NCI-H1105 treated with DMSO at 0.1 percent for 48 hours (cell line): ENCODE measurements at places on chromosomes 4 and X.

- peak; percentile 69 for DNase-seq
Observed at GRCh38 chr4:7352486-7352885, 82.2 kb downstream of the PSAPL1 start.

DNA sequence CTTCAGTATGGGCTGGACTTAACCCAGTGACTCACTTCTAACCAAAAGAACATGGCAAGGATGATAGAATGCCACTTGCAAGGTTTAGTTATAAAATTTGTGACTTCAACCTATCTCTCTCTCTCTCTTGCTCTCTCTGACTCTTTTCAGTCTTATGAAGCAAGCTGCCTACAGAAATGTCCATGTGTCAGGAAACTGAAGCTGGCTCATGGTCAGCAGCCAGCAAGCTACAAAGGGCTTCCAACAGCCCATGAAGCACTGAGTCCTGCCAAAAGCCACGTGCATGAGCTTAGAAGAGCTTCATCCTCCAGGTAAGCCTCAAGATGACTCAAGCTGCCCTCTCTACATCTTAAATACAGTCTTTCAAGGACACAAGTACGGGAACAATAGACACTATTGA, 100.3 kb downstream of the HS3ST1 start:
- no peak for DNase-seq

GRCh38 chrX:40171513-40172400, 74.0 kb upstream of the BCOR start:
- no peak for DNase-seq

DNA sequence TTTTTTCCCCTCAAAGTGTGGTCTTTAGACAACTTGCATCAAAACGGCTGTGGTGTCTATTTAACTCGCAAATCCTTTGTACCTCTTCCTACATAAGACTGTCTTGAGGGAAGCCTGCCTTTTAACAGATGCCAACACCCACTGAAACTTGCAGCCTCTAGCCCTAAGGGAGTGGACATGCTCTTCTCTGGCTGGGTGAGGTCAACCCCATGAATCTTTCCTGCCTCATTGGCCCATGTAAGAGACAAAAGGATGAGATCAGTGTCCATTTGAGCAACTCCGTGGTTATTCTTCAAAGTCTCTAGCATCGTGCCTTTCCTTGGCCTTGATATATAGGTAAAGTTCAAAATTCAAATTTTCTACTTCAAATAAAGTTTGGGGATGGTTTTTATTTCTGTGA, 134.7 kb downstream of the SHROOM3 start:
- no peak for DNase-seq

- DNase-seq, result peak; percentile 43
Observed at GRCh38 chr4:128220286-128221235, 67.1 kb downstream of the PGRMC2 start.

DNA sequence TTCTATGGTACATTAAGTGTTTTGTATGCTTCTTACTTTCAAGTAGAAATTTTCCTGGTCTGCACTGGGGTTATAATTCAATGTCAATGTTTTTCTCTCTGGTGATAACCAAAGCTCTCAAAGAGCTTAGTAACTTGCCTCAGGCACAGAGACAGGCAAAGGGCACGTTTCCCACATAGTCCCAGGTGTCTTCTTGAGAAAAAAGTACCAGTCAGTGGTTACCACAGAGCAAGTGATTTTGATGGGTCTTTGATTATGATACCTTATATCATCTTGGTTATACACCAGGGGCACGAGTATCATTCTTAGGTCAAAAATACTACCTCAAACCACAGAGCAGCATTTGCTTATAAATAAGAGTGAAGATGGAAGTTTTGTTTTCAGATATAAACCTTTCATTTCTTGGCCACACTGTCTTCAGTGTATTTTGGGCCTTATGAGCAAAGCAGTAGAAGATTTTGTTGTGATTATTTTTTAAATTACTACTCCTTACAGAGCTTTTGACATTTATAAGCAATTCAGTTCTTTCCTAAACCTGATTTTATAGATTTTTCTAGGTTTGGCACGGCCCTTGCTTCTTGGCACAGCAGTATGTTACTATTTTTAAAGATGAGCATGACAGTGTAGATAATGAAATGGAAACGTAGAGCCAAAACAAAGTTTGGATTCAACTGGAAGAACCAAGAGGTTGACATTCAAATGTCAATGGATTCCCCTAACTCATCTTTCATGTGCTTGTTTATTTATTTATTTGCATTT, 85.3 kb upstream of the TLL1 start:
- DNase-seq, result peak; percentile 4

- peak; percentile 80 for DNase-seq
Observed at GRCh38 chr4:138891631-138892031, 124.0 kb upstream of the NOCT start.

DNA sequence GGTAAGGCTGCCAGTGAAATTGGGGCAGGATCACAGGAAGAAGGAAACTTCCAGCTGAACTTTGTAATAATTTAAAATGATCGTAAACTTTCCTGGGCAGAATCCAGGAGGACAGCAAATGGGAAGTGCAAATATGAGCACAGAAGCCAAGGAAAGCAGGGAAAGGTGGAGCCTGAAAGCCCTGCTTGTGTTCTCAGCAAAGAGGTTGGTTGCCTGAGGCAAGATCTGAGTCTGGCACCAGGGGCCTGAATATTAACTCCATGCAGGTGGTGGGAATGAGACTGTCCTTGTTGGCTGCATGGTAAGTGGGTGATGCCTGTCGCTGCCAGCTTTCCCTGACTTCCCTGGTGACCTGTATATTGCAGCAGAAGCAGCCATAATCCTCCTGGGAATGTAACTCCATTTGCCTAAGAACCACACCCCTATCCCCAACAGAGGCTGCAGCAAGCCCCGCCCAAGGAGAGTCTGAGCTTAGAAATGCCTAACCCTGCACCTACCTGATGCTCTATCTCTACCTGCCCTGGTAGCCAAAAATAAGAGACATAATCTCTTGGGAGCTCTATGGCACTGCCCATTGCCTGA, 132.0 kb upstream of the HDX start:
- DNase-seq, result no peak

DNA sequence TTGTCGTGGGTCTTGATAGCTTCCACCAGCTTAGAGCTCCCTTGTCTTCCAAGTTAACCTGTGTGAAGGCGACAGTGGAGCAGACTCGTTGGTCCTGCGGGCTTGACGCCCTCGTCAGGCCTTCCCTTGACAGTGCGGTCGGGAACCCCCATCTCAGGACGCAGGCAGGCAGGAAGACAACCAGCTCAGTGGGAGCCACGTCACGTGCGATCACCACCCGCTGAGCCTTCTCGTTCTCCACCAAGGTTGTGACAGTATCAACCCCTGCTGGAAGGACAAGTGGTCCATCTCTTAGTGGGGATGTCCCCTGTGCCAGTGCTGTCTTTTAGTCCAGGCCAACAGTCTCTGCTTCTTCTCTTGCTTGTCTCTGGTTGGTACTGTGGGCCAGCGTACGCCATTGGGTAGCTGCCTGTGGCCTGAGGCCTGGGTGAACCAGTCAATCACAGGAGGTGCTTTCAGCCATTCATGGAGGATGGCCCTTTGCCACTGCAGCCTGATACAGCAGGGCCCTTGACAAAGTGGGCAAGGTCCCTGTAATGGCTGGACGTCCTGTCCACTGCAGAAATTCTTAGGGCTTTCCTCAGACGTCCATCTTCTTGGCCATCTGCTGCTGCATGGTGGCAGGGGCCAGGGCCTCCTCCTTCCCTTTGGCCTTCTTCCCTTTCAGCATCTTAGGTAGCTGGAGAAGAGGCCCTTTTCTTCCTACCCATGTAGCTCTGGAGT, 31.4 kb downstream of the RGS12 start:
- no peak for DNase-seq

- no peak for DNase-seq
Observed at GRCh38 chr4:90842960-90843359, 715.8 kb downstream of the CCSER1 start.

DNA sequence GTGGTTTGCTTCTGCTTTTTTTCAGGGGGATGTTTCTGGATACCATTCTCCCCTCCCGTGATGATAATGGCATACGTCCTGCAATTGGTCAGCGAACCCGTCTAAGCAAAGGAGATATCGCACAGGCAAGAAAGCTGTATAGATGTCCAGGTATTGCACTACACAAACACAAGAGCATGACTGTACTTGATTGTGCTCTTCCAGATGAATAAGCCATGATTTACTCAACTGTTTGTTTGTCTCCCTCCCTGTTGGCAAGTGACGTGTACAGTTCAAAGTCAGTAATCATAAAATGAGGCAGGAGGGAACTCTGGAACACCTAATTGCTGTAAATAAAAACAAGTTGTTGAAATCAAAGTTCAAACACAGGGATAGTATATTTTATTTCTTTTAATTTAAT, 141.4 kb downstream of the TLL1 start:
- no peak for DNase-seq

GRCh38 chrX:79368441-79368840, 1.3 kb upstream of the ITM2A start:
- no peak for DNase-seq

DNA sequence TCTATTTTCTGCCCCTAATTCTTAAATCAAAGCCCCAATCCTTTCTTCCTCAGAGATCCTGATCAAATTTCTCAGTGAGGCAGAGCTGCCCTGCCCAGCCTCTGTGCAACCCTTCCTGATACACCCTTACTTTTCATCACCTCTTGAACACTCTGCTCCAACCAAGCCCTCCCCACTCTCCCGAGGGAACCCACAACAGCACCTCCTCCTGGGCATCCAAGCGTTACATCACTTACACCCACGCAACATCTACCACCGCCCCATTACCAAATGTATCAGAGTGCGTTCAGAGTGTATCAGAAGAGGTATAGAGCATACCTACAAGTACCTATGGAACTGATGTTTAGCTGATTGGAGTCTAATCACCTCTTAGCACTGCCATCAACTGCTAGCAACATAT, 186.5 kb downstream of the RAP1GDS1 start:
- DNase-seq, result no peak

DNA sequence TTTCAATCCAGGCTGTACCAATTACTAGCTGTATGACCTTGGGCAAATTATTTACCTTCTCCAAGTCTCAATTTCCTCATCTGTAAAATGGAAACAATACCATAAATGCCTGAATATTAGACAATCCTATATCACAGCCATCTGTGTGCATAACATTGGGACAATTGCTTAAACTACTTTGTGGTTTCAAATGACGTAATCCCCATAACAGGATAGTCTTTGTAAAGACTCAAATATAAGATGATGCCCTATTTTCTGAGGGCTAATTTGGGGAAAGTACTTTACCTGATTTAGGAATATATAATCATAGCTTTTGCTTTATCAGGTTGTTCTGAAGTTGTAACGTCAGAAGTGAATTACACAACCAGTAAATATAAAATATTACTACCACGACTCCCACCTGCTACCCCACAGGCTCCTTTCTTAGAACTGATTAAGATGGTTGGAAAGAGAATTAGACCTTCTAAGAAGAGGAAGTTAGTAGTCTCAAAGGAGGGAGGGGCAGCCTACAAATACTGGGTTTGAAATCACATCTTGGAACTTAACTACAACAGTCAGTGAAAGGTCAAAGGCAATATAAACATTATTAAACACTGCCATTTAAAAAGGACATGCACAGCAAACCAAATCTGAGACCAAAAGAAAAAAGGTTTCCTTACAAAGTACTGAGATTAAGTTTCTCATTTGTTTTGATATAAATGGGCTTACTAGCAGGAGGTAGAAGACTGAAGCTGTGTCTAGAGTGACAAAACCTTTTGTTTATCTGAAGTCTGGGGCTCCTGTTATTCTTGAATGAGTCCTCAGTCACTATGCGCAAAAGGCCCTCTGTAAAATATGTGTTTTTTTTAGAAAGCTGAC, 215.0 kb downstream of the SCFD2 start:
- DNase-seq, result no peak

- DNase-seq, result no peak
Observed at GRCh38 chr4:113292371-113293042, 243.1 kb downstream of the ANK2 start.

DNA sequence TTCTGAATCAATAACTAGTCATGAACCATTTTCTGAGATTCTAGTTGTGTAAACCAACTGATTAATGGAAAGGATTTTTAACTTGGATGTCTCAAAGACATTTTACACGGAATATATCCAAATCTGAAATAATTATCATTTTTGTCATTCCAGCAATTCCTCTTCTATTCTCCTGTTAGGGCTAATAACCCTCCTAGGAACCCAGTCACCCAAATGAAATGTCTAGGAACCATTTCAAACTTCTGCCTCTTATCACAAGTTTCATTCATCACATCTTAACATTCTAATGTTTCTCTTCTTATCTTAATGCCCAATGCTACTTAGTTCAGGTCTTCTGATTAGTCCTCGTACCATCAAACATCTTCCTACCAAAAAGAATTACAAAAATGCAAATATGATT, 639.8 kb downstream of the DMD start:
- no peak for DNase-seq

- DNase-seq, result no peak
Observed at GRCh38 chrX:56817179-56817578, 88.1 kb downstream of the NBDY start.
